Midbrain (tissue), 1 donor: ENCODE measurements at places on chromosomes 13 and 19.

DNA sequence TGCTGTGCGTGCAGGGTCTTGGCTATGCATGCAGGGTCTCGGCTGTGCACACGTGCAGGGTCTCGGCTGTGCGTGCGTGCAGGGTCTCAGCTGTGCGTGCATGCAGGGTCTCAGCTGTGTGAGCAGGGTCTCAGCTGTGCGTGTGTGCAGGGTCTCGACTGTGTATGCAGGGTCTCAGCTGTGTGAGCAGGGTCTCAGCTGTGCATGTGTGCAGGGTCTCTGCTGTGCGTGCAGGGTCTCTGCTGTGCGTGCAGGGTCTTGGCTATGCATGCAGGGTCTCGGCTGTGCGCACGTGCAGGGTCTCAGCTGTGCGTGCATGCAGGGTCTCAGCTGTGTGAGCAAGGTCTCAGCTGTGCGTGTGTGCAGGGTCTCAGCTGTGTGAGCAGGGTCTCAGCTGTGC is 42.5 kb downstream of the RAB20 start:
- DNase-seq: no peak

DNA sequence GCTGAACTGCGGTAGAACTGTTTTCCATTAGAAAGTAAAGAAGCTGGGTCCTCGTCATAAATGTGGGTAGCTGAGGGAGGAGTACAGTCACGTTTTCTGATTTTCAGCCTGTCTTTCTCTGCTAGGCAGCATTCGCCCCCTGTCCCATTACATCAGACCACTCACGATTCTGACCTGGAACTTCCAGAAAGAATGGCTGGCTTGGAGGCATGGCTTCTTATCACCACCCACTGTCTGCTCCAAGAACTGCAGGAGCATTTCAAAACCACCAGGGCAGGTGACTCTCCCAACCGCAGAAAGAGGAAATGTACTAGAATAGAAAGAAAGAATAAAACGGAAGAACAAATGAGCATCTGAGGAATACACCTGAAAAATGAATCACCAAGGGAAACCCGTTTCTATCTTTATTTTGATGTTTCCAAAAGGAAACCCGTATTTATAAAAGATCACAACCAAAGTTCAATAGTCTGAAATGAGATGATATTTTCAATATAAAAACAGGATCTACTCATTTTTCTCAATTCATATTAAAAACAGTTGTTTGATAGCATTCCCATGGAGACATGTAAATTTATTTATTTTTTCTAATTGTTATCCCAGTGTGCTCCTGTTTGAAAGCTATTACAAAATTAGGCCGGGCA is 22.1 kb upstream of the POMP start:
- peak; percentile 27 for DNase-seq

DNA sequence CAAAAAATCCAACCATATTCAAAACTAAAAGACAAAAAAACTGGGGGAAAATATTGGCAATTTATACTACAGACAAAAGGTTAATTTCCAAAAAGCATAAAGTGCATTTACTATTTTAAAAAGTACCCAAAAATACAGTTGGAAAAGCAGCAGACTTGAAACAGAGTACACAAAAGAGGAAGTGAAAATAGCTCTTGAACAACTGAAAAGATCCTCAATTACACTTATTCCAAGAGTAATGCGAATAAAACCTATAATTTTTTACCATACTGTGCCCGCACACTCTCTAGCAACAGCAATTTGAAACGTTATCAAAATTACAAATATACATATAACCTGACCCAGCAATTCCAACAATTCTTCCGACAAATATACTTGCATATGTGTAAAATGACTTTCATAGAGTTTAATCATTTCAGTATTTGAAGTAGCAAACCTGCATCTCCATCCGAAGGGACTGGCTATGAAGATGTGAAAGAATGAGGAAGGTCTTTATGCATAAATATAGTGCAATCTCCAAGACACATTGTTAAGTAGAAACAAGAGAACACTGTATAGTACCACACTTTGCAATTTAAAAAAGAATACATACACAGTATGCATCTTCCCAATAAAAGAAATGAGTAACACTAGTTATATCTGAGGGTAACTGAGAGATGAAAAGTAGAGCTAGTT is 25.4 kb downstream of the ALG5 start:
- DNase-seq: no peak

DNA sequence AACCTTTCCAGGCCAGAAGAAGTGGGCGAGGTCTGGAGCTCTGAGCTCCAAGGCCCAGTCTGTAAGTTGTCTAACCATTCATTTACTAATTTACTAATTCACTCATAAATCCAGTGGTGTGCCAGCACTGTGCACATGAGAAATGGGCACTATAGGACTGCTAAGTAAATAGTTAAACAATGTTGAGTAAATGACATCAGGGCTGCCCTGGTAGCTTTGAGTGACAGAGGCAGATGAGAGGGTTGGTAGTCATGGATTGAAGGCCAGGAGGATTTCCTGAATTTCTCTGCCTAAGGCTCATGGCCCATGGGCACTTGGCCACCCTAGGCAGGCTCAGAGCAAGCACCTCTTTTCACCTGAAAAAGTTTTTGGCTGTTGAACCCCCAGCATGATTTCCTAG is 216.9 kb upstream of the RXFP2 start:
- no peak for DNase-seq

GRCh38 chr13:54573186-54573585 is 1544.6 kb downstream of the OLFM4 start:
- DNase-seq: no peak

DNA sequence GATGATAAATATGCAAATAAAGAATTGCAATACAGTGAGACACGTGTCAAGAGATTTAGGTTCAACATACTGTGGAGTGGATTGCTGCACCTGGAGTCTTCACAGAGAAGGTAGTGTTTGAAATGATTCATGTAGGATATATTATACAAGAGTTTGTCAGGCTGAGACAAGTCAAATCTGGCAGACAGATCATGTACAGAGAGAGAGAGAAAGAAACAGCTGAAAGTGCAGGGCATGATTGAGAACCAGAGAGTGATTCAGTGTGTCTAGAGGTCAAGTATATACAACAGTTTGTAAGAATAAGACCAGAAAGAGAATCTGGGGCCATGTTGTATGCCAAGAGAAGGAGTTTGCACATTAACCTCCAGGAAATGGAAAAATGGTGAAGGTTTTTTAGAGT is 2.1 kb upstream of the VWA8 start:
- DNase-seq: no peak

DNA sequence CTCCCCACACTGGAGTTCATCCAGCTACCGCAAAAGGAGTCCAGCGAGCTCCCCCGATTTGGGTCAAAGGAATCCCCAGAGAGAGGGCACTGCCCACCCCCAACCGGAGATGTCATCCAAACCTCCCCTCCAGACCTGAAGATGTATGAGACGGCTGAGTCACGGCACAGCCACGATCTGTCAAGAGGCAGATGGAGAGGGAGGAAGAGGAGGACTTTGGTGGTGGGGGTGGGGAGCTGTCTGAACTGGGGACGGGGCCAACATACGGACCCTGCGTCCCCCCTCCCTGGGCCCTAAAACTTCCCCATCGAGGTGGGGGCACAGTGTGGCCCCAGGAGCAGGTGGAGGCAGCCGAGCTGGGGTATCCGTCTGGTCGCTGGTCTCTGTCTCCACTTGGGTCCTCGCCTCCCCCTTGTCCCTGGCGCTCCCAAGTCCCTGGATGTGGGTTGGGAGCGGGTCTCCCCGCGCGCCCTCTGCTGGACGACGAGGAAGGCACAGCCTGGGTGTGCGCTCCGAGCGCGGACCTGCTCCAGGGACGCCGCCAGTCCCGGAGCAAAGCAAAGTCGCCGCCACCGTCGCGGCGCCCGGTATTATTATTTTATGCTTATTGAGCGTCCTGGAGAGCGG is 3.8 kb downstream of the PDE4A start:
- peak; percentile 47 for DNase-seq

DNA sequence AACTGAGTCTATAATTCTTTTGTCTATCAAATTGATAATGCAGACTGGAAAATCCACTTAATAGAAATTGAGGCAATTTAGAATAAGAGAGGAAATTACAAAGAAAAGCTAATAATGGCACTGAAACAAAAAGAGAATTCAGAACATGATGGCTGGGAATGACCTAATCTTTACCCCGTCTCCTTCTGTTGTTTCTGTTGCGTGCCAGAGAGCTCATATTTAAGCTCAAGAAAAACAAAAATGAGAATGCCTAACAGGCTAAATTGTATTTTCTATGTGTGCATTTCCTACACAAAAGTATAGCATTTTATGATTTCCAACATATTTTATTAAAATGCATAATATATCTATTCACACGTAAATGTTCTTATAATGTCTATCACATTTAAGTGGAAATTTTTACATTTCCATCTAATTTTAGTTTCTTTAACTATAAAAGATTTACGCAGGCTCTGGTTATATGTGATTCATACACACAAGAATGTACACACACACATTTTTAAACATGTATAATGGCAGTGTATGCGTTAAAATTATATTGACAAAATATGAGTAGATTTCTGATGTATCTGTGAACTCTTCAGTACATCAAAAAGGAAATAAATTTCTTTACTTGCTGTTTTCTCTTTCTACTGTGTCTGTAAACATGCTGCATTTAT is 432.3 kb downstream of the SLITRK6 start:
- no peak for DNase-seq

DNA sequence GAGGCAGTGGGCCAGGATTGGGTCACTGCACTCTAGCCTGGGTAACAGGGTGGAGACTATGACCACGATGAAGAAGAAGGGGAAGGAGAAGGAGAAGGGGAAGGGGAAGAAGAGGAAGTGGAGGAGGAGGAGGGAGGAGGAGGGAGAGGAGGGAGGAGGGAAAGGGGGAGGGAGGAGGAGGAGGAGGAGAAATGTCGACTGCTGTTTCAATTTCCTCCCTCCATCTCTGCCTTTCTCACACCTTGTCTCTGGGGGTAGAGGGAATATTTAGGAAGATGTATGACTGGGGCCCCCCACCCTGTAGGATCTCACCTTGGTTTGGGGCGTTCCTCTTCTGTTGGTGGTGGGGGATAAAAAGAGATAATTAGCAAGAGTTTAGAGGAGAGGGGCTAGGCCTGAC is 3.8 kb downstream of the TNNT1 start:
- DNase-seq: no peak

DNA sequence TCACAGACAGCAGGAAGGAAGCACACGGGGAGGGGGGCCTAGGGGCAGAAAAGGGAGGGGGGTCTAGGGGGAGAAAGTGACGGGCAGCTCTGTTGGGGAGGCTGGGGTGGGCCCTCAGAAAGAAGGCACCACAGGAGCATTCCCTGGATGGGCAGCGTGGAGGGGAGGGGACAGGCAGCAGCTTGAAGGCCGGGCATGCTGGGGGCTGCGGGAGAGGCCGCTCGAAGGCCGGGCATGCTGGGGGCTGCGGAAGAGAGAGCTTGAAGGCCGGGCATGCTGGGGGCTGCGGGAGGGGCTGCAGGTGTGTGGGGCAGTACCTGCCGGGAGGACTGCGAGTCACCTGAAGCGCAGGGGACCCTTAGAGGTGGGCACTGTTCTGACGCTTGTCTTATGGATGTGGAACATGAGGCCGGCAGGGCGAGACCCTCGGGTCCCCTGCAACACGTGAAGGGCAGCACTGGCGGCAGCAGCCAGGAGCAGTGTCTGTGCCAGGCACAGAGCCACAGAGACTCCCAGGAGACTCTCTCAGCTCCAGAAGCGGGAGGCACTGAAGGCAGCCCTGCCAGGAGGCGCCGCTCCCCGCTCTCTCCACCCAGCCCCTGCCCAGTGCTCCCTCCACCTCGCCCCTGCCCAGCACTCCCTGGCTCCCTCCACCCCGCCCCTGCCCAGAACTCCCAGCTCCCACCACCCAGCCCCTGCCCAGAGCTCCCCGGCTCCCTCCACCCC is 13.3 kb downstream of the ZNF787 start:
- DNase-seq: no peak

DNA sequence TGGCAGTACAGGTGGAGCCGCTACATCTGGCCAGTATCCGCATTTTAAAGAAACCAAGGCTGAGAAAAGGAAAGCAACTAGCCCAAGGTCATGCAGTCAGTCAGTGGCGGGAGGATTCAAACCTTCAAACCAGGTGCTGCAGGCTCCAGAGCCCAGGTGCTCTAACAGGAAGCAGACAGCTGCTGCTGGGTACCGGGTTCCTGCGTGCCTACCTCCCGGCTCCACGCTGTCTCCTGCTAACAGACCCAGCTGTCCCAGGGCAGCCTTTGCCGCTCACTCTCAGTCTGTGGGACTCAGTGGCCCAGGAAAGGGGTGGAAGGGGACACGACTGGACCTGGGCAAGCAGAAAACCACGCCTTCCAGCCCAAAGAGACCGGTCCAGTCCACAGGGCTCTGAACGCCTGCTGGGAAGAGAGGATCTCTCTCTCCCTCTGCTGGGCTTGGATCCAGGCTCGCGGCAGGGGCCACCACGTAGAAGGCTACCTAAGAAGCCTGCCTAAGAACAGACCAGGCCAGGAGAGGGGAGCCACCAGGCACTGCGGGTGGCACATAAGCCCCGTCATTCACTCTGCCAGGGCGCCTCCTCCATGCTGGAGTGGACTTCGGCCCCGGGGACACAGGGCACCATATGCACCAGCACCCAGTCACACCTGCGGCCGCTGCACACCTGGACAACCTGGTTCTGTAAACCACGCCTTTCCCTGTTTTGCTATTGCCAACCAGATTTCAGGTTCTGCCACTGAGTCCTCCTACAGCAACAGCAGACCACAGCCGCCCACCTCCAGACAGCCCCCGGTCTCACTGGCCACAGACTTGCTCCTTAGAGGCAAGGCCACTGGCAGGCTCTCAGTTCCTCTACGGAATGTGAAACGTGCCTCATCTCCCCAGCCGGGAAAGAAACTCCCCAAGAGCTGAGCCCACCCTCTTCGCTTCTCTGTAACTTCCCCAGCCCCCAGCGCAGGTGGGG is 4.6 kb downstream of the DAPK3 start:
- no peak for DNase-seq

- no peak for DNase-seq
These were observed at the start of gene EML2 for GRCh38 chr19:45638930-45639729. TSS of gene EML2 (minus strand) at chr19:45639397. CDS start at chr19:45639376, 21 bp downstream.

- no peak for DNase-seq
These were observed 5.5 kb upstream of the AKAP11 start for GRCh38 chr13:42266473-42266872.

GRCh38 chr13:30743319-30744055 is 8.1 kb downstream of the ALOX5AP start:
- DNase-seq: no peak

DNA sequence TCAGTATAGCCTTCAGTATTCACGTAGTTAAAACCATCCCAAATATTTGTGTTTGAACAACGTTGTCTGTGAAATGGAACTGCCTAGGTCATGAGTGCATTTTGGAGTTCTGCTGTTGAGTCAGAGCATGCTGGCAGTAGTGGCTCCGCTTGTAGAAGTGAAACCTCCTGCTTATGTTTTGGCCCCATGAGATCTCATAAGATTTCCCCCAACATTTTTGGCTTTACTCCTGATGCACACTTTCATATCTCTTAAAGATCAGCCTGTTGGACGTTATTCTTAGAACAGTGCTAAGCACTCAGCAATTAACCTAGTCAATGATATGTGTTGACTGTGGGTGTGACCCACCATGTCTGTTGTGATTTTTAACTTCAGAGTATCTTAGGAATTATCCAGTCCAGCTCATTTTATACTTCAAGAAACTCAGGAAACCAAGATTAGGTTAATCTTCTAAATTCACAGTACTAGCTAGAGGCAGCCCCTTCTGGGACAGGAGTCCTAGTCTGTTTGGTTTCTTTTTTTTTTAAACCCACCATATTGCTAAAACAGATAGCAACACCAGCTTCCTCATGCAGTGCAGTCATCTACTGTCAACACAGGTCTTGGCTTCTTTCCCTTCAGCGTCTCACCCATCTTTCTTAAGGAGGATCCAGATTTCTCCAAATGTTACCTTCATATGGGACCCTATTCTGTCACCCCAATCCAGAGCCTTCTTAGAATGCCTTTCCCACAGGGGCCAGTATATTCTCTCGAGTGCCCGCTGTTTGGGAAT is 26.2 kb downstream of the RAP2A start:
- DNase-seq: no peak
